ENCODE measurements at places on chromosomes 11 and 22.

DNA sequence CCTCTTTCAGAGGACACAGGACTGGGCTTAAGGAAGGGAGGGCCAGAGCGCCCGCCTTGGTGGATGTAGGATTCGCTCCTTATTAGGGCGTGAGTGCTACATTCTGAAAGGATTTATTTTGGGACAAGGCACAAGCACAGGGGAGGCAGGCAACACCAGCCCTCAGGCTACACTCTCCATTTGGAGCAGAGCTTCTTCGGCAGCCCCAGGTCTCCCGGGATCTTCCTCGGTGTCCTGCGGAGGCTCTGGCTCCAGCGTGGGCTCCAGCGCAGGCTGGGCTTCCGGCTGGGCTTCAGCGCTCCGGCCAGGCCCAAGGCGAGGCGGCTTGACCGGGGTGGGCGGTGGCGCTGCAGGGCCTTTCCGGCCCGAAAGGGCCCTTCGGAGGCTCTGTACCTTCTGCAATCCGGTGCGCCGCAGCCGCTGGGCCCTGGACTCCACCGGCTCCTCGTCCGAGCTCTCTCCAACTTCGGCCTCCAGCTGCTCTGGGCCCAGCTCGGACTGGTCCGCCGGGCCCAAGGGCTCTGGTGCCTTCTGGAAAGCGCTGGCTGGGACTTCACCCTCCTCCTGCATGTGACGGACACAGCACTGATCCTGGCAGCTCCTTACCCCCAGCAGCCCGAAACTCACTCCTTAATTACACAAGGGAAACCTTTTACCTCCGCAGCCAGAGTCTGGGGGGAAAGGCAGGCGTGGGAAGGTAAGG, 1.1 kb downstream of the CAVIN3 start:
- DNase-seq, result no peak

DNA sequence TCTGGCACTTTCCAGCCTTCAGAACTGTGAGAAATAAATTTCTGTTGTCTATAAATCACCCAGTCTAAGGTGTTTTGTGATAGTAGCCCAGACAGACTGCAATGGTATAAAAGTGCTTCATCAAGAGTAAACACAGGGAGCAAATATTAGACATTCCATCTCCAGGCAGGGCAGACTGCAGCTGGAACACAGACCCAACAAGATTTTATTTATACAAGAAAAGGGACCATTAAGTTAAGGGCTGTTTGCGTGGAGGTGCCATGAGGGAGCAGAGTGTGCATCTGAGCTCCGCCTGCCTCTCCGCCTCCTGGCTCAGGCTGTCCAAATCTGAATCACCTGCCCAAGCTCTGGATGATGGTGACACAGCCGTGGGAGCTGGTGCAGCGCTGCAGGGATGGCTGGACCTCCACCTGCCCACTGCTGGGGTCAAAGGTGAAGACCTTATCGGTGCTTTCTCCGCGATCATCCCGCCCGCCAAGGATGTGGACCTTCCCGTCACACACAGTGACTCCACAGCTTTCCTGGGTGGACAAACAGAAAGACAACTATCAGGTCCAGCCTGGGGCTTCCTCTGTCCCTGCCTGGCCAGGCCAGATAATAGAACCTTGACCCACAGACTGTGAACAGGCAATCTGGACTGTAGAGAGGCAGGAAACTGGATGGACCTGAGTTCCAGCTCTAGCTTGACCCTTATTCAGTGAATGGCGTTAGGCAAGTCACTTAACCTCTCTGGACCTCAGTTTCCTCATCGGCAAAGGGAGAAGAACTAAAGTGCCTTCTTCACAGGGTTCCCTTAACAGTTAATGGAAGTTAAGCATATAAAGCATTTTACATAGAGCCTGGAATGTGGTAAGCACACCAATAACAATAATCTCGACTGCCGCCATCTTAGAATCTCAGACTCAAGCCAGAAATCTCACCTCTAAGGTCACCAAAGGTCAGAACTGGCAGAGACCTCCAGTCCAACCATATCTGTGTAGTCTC, 10.5 kb downstream of the KLHL35 start:
- no peak for DNase-seq

DNA sequence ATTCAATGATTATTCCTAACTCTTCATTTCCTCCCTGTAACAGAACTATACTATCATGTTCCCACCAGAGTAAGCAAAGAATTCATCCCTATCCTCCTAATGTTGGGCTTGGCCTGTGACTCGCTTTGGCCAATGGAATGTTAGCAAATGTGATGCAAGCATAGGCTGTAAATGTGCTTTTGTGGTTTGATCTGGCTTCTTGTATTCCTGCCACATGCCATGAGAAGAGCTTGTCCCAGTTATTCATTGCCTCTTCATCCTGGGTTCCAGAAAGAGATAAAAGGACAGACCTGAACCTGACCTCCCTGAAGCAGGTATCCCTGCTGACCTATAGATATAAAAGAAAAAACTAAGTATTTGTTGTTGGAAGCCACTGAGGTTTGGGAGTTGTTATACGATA, 51.0 kb downstream of the SYTL2 start:
- DNase-seq, result no peak

DNA sequence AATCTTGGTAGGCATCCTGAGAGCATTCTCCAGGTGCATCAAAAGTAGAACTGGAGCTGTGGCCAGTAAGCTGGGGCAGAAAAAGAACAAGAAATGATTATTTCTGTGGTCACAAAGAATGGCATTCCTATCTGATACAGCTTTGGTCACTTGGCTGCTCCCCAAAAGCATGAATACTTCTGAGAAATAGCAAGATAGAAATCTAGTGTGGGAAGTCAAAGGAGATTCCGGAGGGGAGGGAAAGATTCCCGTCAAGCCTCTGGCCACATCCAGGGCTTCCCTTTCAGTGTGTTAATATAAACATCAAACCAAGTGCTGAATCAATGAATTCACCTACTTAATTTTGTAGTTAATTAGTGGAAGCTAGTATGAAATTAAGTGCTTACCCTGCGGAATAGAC, 1185.4 kb downstream of the LRRC4C start:
- DNase-seq, result no peak

GRCh38 chr11:115627666-115628460, 123.6 kb upstream of the CADM1 start:
- no peak for DNase-seq

DNA sequence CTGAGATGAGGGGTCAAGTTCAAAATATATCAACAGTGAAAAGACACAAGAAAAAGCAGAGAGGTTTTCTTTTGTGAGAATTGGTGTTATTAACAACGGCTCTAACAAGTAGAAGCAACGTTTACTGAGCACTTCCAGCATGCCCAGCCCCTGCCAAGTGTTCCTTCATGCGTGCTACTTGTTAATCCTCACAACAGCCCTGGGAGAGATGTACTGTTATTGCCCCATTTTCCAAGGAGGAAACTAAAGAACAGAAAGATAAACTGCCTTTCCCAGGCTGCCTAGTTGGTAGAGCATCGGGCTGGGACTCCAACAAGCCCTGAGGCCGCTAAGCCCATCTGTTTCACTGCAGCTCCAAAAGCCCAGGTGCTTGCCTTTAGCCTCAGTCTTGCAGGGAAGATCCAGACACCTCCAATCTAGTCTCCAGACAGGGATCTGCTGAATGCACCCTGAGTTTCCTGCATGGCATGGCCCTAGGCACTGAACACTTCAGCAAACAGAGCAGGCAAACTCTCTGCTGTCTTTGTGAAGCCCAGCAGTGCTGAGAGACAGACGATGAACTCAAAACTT, 25.5 kb downstream of the SPATA19 start:
- DNase-seq, result no peak

- DNase-seq, result no peak
Measured at GRCh38 chr22:28139516-28139915, 220.5 kb upstream of the PITPNB start.

- DNase-seq, result no peak
Measured at GRCh38 chr22:19103880-19104821, 18.1 kb downstream of the DGCR2 start.

DNA sequence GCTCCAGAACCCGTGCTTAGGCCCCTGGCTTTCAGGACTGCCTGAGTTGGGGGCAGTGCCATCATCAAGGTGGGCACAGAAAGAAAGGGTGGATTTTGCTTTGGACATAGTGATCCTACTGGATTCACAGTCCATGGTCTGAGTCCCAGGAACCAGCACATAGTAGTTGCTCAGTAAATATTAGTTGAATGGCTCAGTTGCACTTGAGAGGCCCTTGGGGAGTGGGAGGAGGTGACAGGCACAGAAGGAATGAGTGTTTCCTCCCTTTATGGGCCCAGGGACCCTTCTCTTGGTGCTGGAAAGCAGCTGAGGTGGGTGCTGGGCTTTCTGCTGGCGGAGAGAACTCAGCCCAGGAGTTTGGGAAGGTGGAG, 16.6 kb downstream of the ARHGEF17 start:
- DNase-seq, result no peak

- no peak for DNase-seq
Measured at GRCh38 chr11:32826113-32826512, 3.6 kb upstream of the PRRG4 start.

GRCh38 chr11:36333897-36334296, 37.8 kb downstream of the PRR5L start:
- no peak for DNase-seq

DNA sequence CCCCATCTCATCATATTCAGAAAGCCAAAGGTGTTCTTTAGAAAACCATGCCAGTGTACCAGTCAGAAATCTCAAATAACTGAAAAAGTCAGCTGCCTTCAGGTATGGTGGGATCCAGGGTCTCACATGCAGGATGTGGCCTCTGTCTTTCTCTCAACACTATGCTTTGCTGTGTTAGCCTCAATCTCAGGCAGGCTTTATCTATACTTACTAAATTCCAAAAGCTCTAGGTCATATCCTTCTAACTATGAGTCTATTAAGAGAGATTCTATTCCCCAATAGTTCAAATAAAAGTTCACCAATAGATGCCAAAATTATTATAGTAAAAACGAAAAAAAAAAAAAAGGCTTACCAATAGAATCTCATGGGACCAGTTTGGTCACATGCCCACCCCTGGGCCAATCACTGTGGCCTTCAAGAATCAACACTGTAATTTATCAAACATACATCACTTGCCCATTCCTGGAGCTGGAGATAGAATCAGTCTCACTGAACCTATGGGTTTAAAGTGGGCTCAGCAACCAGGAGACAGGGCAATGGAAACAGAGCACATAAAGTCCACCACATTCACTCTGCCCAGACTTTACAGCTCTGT, 38.0 kb upstream of the APLNR start:
- no peak for DNase-seq

All from activated CD4-positive, alpha-beta T cell treated with anti-CD3 and anti-CD28 coated beads, Interleukin-2, amount 50 U/mL, for 4 hours (primary cell).